Left renal cortex interstitium (tissue), 4 donors: ENCODE measurements at places on chromosomes 7 and 10.

DNA sequence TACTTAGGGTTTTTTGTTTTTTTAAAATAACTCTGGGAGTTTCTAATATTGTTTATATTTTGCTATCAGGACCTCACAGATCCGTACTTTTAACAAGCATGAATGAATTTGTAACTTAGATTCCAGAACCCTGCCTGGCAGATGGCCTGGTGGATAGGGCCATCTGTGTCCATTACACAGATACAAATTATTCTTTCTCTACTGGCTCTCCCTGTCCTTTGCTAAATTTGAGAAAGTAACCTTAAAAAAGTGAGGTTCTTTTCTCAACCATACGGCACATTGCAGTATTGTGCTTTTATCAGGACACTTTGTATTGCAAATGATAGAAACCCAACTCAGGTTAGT lies 26.6 kb downstream of the LCOR start:
- DNase-seq, result no peak

GRCh38 chr10:114408968-114409444 lies 4.7 kb upstream of the AFAP1L2 start:
- no peak for DNase-seq

- no peak for DNase-seq
Measured at GRCh38 chr10:110632591-110633215, 11.4 kb upstream of the RBM20 start.

GRCh38 chr10:70784471-70784870 lies 706 bp downstream of the TBATA start:
- DNase-seq, result no peak

DNA sequence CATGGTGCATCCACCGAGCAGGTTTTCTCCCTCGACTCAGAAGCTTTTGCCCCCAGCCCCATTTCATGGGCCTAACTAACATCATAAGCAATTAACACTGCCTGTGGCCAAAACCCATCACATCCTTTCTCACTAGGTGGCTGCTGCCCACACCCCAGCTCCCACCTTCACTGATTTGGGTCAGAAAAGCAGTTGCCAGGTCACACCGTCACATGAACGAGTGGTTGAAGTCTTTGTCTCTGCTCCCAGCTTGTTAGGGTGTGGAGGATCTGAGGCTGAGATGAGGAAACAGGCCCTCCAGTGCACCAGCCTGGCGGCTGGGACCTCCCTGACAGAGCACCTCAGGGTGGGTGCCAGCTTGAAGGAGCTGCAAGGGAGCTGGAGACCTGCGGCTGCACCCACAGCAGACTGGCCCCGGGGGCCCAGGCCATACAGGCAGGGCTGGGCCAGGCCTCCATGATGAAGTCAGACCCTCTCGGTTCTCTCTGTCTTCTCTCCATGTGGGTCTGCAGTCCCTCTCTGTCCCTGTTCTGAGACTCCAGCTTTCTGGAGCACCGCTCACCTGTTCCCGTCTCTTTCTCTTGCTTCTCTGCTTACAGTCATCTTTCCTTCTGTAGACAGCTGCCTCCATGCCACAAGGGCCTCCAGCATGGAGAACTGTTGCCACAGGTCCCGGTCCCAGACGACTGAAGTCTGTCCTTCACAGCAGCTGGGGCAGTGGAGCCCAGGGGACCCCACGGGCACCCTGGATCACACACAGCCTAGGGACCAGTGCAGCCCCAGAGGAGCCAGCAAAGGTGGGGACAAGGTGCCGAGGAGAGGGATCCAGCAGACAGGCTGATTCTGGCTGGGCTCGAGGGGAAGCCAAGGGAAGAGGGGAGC lies 13.8 kb upstream of the INPP5A start:
- no peak for DNase-seq

- DNase-seq, result no peak
Measured at GRCh38 chr10:52312942-52313255, 1.2 kb upstream of the DKK1 start.

DNA sequence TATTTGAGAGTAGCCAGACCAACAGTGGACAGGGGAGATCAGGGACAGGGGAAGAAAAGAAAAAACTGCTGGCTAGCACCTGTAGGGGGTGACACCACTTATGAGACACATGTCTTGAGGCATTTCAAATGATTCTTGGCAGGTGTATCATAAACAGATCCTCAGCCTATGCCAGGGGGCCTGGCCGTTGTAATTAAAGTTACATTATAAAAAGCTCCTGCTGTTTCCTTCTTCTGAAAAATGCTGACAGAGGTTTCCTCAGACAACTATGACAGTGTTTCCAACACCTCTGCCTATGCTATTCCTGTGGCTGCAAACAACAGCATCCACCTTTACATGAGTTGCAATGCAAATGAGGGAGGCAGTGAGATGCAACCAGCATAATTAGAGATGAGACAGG lies 281.0 kb upstream of the PTER start:
- DNase-seq, result no peak

DNA sequence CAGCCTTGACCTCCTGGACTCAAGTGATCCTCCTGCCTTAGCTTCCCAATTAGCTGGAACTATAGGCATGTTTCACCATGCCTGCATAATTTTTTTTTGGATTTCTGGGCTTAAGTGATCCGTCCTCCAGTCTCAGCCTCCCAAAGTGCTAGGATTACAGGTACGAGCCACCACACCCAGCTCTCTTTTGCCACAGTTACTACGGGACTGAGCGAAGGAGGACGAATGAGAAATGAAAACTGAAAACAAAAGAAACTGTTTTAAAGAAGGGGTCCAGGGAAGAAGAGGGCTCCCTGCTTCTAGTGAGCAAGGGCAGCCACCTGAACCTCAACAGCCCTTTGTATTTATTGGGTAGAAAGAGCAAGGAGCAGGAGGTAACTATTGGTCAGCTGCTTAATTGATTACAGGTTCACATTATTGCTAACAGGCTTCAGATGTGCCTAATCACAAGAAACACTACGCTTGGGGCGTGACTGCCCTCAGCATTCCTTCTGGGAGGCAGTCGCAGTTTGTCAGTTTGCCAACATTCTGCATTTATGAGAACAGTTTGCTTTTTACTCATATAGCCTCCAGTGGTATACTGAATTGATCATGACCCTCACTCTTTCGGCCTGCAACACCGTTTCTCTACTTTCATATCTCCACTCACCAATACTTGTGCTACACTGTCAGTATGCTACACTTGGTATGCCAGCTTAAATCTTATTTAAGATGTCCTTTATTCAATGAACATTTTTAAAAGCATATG lies 676.8 kb downstream of the DNAJB9 start:
- DNase-seq, result no peak

GRCh38 chr7:28955718-28956607 lies 2.2 kb downstream of the TRIL start:
- peak; percentile 75 for DNase-seq

GRCh38 chr10:100715445-100716385 lies 29.7 kb upstream of the PAX2 start:
- no peak for DNase-seq

- no peak for DNase-seq
Measured at GRCh38 chr7:127550247-127550646, 35.1 kb downstream of the GCC1 start.
